Stimulated activated CD4-positive, alpha-beta T cell treated with anti-CD3 and anti-CD28 coated beads, TNF-alpha, amount 100 ng/mL, for 1 hour (primary cell): ENCODE measurements at places on chromosomes 13 and 19.

GRCh38 chr13:76397413-76397812 is 488.8 kb downstream of the KCTD12 start:
- DNase-seq, result no peak

DNA sequence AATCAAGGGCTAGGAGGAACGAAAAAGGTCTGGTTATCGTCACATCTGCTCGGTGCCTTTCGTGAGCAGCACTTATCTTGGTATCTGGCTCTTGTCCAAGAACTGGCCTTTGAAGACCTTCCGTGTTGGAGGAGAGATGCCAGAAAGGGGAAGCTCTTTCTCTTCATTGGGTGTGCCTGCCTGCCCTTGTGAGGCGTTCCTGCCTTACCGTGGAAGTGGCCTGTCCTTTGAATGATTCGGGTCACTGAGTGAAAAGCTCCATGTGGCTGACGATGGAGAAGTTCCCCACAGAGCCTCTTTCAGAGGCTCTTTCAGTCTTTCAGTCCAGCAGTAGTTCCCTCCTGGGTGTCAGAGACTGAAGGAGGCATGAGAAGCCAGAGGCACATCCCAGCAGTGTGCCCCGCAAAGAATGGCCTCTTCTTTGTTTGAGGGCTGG is 121.5 kb upstream of the SLC10A2 start:
- no peak for DNase-seq

GRCh38 chr13:32023698-32024097 is 7.9 kb upstream of the FRY start:
- DNase-seq, result no peak

DNA sequence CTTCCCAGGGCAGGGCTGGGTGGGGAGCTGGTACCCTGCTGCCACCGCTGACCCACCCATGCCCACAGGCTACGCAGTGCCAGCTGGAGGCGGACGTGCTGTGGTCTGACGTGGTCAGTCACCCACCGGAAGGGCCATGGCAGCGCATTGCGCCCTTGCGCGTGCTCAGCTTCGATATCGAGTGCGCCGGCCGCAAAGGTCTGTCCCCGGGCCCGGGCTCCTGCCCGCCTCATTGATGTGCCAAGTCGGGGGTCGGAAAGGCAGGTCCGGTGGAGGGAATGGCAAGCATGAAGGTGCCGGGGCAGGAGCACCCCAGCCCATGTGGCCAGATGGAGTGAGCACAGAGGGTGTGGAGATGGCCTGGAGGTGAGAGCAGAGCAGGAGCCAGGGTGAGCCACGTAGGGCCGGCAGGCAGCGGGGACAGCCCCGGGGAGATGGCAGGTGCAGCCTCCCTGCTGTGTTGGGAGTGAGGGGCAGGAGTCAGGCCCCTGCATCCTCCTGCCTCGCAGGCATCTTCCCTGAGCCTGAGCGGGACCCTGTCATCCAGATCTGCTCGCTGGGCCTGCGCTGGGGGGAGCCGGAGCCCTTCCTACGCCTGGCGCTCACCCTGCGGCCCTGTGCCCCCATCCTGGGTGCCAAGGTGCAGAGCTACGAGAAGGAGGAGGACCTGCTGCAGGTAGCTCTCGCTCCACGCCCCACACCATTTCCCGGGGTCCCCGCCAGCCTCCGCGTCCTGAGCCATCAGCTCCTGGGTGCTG is 16.0 kb upstream of the SPIB start:
- no peak for DNase-seq

DNA sequence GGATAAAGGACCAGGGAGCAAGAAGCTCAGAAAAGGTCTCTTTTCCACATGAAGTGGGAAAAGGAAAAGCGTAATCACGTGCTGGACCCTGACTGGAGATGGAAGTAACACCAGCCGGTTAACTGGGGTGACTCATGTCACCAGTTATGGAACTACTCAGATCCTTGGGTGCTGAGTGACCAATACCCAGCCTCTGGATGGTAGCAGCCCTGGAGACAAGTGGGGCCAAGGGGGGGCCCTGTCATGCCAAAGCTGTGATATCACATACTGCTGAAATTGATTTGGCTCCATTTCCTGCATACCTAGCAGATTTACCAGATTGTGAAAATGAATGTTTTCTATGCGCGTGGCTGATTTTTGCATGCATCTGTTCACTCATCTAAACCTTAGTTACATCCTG is 158.9 kb downstream of the ZIC5 start:
- DNase-seq, result no peak

GRCh38 chr13:36251526-36251925 is 37.2 kb upstream of the SOHLH2 start:
- DNase-seq, result no peak

- no peak for DNase-seq
These were observed 255.9 kb upstream of the STARD13 start for GRCh38 chr13:33541456-33541855.

DNA sequence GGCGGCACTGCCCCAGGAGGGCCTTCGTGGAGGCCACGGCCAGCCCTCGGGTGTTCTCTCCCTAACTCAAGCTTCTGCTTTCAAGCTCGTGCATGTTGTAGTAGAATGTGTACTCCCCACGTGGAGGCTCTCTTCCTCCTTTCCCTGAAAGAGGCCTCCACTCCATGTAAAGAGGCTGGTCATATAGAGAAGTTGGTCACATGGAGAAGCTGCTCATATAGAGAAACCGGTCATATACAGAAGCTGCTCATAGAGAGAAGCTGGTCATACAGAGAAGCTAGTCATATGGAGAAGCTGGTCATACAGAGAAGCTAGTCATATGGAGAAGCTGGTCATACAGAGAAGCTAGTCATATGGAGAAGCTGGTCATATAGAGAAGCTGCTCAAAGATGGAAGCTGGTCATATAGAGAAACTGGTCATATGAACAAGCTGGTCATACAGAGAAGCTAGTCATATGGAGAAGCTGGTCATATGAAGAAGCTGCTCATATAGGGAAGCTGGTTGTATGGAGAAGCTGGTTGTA is 152.5 kb downstream of the COL4A1 start:
- DNase-seq, result no peak

- no peak for DNase-seq
These were observed 20.8 kb upstream of the FBXL3 start for GRCh38 chr13:77047649-77048343.

- DNase-seq, result no peak
These were observed 149.9 kb upstream of the SOX1 start for GRCh38 chr13:111917086-111917485.

DNA sequence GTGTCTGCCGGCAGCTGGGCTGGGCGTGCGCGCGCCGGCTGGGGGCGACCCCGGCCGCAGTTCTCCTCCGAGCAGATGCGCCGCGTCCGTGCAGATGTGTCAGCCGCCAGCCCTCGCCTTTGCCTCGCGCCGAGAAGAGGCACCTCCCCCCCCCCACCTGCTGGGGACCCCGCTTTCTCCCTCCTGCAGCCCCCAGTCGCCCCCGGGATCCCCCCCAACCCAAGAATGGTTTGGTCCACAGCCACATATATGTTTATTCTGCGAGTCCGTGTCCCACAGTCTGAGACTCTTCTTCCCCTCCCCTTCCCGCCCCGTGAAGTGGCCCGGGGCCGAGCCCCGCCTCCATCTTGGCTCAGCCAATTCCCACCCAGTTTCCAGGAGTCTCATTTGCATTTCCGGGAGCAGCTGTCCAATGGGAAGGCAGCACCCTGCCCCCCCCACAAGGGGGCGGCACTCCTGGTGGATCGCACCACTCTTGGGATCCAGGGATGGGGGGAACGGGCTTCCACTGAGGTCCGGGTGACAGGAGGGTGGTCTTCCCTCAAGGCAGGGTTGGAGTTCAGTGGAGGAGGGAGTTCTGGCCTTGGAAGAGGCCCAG is 8.6 kb downstream of the ISOC2 start:
- no peak for DNase-seq
